Left renal pelvis (tissue), 4 donors: ENCODE measurements at places on chromosomes 7 and 10. TPM values are rescaled to one million over a fixed set of nuclear protein-coding genes. Genes with fewer than 3 reads are reported as not detected.

The ZMIZ1 gene
- polyA plus RNA-seq = 108 TPM

DNA sequence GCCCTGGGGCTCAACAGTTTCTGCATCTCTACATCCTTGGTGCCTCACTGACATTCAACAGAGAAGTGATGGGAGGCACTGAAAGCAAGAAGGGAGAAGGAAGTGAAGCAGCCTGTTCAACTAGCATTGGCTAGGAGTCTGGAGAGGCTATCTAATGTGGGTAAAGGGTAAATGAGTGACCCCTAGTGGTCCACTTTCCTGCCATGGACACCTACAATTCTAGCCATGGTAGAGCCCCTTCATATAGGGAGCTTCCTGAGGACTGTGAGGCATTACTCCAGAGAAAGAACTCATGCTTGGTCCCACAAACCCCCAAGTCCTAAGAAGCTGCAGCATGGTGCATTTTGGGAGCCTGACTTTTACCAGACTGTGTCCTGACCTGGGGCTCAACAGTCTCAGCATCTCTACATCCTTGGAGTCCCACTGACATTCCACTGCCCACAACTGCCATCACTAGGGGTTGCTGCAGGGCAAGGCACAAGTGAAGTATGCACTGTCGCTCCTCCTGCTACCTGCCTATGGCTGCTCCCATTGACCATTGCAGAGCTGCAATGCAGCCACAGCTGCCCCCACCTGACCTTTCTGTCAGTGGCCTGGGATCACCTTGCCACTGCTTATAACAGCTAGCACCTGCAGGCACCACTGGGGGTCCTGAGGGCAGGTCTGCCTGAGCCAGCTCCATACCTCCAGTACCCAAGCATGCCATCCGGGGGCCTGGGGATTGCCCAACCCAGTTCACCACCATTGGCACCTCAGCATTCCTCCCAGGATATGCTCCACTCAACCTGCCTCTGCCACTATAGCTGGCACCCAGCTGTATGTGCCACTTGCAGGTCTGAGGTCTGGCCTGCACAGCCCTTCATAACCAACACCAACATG, 44.1 kb upstream of the CDK6 start:
- no peak for DNase-seq

The NODAL gene
- not detected for polyA plus RNA-seq

The MALRD1 gene
- polyA plus RNA-seq = 2.1 TPM
